Stimulated activated CD8-positive, alpha-beta memory T cell treated with anti-CD3 and anti-CD28 coated beads, Interleukin-4, amount 100 ng/mL, for 1 hour (primary cell): ENCODE measurements at places on chromosomes 16 and 17.

DNA sequence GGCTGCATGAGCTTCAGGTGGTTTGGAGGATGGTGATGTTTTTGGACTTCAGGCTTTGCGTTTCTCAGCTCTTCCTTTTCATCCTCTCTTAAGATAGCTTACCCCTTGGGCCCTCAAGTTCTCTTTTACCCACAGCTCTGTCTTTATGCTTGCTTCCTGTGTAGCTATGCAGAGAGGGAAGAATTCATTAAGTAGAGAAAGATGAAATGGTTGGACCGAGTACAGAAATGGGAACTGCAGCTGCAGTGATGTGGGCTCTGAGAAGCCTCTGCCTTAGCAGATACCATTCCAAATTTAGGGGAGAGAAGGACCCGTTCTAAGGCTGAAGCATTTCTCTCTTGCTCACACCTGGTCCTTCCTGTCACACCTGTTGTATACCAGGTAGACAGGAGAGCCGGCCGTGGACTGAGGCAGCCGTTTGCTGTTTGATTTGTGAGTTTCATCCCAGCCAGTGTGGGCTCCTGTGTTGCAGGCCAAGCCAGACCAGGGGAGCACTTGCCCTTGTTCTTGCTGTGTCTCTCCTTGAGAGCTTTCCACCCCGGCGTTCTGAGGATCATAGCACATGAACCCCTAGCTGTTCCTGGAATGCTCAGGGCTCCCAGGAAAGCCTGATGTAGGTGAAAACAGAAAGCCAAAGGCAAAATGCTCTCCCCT, 392.7 kb downstream of the CPPED1 start:
- no peak for DNase-seq

GRCh38 chr17:21756856-21757619, 64.7 kb downstream of the KCNJ18 start:
- DNase-seq: no peak

- peak; percentile 9 for DNase-seq
These were observed 54.1 kb upstream of the BCAR1 start for GRCh38 chr16:75305364-75306098.

GRCh38 chr16:3530371-3530914, 29.6 kb downstream of the CLUAP1 start:
- no peak for DNase-seq

DNA sequence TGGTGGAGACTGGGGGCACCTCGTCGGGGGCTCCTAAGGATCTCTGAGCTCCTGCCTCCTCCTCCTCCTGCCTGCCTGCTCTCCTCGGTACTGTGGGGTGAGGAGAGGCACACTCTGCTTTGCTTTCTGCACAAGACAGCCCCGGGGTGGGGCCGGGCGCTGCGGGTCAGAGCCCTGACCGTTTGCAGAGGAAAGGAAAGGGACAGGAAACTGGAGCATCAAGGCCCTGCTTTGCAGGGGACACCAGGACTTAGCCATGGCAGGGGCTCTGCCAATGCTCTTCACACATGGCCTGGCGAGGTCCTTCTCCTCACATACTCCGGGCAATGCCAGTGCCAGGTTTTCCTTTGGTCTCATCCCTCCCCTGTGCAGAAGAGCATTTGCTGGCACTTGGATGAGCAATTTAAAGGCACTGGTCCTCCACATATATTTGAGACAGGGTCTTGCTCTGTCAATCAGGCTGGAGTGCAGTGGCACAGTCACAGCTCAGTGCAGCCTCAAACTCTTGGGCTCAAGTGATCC, 23.8 kb upstream of the DOC2B start:
- no peak for DNase-seq

GRCh38 chr17:11251561-11252107, 10.6 kb downstream of the SHISA6 start:
- DNase-seq: no peak

- DNase-seq: no peak
These were observed 43.9 kb downstream of the NKD1 start for GRCh38 chr16:50591800-50592771.

DNA sequence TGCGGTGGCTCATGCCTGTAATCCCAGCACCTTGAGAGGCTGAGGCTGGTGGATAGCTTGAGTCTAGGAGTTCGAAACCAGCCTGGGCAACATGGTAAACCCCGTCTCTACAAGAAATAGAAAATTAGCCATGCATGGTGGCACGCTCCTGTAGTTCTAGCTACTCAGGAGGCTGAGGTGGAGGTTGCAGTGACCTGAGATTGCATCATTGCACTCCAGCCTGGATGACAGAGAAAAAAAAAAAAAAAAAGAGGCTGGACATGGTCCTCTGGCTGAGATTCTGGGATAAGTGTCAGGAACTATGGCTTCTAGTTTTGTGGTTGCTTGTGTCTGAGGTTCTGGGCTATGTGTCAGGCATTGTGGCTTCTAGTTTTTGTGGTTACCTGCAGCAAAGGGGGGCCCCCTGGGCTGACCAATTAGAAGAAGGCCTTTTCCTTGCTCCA, 7.0 kb downstream of the KSR1 start:
- DNase-seq: no peak

- no peak for DNase-seq
These were observed 94.7 kb upstream of the TNRC6C start for GRCh38 chr17:77863814-77864161.

- DNase-seq: no peak
These were observed 495.6 kb upstream of the CDH11 start for GRCh38 chr16:65617421-65617820.

DNA sequence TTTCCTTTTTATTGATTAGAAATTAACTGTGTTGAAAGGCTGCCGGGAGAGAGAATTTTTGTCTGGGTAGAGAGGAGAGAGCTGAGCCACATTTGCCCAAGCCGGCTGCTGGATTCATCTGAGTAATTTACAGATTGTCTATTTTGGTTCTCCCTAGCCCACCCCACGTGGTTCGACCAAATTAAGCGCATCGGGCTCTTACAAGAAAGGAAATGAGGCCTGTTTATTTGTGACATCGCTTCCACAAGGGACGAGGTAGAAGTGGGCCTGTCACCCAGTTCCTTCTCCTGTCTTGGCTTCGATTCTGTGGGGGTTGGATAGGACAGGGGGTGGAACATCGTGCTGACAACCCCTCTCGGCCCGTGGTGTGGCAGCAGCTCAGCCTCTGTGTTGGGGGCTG, 42.9 kb downstream of the SYT17 start:
- no peak for DNase-seq

GRCh38 chr17:67682196-67682595, 35.5 kb upstream of the NOL11 start:
- no peak for DNase-seq

- DNase-seq: no peak
These were observed 120.3 kb upstream of the ADAMTS18 start for GRCh38 chr16:77555126-77555525.

DNA sequence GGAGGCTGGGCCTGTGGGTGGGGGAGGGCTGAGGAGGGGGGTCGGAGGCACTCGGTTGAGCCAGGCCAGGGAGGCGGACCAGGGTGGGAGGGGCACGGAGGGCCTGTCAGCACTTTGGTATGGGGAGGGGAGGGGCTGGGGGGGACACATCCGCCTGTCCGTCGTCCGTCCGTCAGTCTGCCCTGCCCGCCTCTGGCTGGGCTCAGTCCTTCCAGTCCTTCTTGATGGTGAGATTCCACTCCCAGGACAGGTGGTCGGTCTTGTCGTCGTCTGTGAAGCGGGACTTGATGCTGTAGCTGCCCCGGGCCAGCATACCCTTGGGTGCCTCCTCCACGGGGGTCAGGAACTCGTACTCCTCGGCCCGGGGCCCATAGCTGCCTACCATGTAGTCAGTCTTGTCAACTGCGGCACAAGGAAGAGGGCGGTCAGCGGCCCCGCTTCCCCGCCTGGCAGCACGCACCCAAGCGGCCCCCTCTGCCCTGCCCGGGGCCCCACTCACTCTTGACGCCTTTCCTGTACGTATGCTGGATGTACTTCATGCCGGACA, 2.4 kb downstream of the ARHGDIA start:
- no peak for DNase-seq

- DNase-seq: no peak
These were observed 926 bp upstream of the SHCBP1 start for GRCh38 chr16:46621934-46622676.

GRCh38 chr16:23557779-23558702, 514 bp downstream of the UBFD1 start:
- peak; percentile 1 for DNase-seq

GRCh38 chr16:10168258-10168657, 14.0 kb downstream of the GRIN2A start:
- DNase-seq: no peak

DNA sequence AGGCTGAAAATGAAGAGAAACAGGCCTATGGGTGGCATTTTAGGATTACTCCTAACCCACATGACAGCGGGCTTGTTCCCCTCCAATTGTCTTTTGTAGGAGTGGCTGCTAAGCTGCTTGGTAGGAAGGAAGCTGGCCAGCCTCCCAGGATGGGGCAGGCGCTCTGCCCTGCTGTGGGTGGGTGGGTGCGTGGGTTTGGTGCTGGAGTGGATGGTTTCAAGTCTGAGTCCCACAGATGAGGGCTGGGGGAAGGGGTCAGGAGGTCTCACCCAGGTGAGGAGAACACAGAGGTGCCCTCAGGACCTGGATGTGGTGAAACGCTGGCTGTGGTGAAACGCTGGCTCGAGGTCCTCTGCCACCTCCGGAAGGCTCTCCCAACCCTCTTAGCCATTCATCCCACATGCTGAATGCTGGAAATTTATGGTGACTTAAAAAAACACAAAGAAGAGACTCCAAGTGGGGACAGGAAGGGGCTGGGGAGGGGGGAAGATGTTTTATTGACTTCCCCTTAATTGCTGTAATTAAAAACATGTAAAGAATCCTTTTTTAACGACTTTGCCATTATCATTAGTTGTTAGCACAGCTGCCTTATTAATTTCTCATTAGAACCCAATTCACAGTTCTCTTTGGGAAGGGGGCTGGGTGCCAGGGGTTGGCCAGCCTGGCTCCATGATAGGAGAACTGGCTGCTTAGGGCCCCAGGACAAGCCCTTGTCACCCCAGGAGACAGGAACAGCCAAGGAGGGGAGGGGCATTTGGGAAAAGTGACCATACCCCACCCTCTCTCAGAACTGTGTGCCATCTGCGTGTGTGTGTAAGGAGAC, 153.5 kb upstream of the CDC42EP4 start:
- no peak for DNase-seq

DNA sequence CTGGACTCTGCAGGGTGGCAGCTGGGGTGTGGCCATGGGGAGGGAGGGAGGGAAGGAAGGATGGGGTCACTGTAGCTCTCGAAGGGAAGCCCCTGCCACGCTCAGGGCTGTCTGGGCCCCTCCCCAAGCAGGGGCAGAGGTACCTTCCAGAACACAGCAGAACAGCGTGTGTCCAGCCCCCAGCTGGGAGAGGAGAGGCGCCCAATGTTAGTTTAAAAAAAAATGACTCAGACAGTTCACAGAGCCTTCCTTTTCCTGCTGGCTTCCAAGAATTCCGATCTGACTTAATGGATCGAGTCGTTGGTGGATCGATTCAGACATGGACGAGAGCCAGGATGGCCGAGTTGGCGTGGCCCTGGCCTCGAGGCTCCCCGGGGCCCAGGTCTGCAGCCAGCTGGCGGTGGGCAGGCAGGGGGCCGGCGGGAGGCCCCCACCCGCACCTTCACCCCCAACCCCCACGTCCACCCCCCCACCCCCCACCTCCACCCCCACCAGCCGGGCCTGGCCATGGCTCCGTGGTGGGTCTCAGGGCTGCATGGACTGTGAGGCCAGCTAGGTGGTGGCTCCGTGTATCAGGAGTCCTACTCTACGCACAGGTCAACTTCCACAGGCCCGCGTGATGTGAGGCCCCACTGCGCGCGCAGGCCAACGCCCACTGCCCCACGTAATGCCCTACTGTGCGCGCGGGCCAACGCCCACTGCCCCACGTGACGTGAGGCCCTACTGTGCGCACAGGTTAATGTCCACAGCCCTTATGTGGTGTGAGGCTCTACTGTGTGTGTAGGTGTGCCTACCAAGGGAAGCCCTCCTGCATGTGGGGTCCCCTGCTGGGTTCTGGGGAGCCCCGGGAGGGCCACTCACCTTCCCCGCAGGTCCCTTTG, 21.8 kb downstream of the CACNA1H start:
- DNase-seq: no peak

DNA sequence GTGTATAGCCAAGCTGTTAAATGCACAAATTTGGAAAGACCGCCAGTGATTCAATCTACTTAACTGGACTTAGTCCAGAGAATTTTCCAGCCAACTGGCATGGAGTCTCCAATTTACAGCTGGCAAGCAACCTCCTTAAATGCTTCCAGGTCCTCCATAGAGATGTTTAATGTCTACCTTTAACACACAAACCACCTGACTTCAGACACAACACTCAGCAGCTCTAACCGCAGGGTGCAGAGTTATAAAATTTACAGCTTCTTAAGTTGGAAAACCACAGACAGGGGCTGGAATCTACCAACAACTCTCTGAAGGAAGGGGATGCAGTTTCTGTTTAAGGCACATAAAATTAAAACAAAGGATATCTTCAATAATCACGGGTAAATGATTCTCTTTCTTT, 106.9 kb downstream of the SYCE1L start:
- no peak for DNase-seq

DNA sequence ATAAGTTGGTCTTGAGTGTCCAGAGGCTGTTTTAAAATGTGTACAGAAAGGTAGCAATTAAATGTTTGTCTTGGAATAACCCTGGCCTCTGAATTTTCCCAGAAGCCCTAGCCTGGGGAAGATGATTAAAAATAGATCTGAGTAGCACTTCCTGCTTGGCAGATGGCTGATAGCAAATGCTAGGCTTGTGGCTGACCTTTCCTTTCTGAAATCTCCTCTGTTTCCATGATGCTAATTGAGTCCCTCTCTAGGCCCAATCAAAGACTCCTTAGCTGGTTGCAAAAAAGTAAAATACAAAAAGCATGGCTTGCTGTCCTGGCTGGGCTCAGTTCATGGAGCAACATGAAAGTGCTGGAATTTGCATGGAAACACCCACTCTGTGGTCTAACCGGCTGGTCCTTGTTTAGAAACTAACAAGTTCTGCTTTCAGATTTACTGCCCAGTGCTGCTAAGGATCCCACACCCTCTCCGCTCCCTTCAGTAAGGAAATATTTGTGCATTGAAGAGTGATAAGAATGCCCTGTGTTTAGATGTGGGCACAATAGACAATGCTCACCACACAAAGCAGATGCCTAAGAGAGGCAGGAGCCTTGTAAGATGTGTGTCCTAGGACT, 40.8 kb downstream of the YPEL2 start:
- no peak for DNase-seq

GRCh38 chr16:66959704-66960161, 1.3 kb upstream of the CES3 start:
- no peak for DNase-seq

- no peak for DNase-seq
These were observed 53.4 kb downstream of the MFSD11 start for GRCh38 chr17:76791053-76791980.

DNA sequence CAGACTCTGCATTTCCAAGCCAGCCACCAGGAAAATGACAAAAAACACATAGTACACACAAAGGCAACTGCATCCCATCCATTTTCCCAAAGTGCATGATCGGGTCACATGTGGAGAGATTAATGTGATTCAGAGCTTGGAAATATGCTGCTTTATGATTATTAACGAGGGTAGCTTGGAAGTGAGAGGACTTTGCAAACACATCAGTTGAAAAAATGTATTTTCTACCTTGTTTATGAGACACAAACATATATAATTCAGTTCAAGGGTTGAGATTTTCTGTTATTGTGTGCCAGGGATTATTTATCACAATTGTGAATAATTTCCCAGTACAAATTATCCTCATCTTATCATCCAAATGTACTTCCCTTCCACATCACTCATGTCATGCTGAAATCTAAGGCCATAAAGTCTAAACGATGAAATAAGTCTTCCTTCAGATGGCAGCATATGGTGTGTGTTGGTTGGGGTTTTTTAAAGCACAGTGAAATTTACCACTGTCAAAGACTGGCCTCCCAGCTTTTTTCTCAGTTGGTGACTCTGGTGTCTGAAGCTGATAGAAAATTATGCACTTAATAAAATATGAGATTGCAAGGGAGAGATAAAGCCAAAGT, 104.7 kb upstream of the ADAMTS18 start:
- no peak for DNase-seq
